ENCODE measurements at places on chromosomes 12 and 14.

DNA sequence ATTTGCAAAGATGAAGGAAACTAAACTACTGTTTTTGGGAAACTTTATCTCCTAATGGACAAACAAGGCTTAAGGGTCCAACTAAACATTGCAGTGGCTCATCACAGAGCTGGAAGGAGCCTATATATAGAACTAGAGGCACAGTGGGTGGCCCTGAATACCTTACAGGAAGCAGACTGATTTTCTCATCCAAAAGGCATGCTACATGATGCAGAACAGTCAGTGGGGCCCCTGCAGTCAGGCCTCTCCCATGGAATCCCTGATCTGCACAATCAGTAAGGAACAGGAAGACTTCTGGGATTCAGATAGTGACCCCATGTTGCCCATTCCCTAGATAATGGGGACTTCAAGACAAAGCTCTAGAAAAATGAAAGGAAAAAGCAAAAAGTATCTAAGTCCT is 1.9 kb upstream of the LLPH start:
- DNase-seq = no peak

- no peak for DNase-seq
Measured at GRCh38 chr12:67414011-67414715, 145.0 kb downstream of the CAND1 start.

GRCh38 chr12:6268484-6269157 is 41.9 kb upstream of the PLEKHG6 start:
- no peak for DNase-seq

DNA sequence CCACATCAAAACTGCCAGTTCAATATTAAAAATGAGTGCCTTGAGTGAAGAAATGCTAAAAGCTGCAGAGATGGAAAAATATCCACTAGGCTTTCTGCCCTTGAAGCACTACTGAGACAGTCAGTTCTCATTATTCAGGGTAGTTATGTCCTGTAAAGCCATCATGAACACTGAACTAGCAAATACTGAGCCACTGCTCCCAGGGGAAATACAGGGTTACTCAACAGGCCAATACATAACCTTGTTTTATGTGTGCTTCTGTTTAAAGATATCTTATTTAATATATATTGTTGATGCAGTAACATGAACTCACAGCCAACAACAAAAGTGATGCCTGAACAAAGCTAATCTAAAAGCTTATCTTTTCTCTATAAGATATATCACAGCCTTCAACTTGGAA is 3.3 kb downstream of the RAD52 start:
- no peak for DNase-seq

DNA sequence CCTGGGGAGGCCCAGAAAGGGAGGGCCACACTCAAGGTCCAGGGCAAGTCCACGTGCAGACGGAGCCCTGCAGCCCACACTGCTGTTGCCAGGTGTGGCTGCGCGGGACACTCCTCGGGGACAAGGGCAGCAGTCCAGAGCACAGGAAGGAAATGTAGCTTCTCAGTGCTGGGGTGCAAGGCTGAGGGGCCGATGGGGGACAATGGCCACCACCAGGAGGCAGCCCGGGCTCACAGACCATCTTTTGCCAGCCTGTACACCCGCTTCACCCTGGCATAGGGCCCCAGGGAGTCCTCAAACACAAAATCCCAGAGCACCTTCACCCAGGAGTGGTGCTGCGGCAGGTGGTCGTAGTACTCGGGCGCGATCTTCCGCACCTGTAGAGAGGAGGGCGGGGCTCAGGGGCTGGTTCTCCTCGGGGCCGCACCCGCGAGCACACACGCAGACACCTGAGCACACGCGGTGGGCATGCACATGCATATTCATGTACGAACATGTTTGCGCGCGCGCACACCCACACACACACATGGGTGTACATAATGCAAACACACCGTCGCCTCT is 12.8 kb downstream of the DEGS2 start:
- no peak for DNase-seq

Data from stimulated activated CD8-positive, alpha-beta memory T cell treated with anti-CD3 and anti-CD28 coated beads, Interleukin-4, amount 100 ng/mL, for 48 hours (primary cell).